ENCODE measurements at places on chromosomes 13 and 19. TPM values are rescaled to one million over a fixed set of nuclear protein-coding genes. Genes with fewer than 3 reads are reported as not detected.

DNA sequence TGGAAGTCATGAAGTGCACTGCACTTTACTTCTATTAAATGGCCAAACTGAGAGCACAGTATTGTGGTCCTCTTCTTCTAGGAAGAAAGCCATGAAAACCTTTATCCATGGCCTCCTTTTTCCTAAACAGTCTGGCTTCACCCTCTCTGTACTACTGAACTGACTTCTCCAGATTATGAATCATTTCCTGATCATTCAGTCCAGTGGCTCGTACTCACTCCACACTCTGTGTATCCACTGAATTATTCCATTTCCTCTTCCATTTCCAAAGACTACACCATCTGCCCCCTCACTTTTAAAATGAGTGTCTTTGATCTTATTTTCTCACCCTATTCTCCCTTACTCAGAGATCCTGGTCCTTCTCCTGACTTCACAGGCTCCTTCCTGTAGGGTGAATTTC is 29.7 kb upstream of the FREM2 start:
- DNase-seq, result no peak

DNA sequence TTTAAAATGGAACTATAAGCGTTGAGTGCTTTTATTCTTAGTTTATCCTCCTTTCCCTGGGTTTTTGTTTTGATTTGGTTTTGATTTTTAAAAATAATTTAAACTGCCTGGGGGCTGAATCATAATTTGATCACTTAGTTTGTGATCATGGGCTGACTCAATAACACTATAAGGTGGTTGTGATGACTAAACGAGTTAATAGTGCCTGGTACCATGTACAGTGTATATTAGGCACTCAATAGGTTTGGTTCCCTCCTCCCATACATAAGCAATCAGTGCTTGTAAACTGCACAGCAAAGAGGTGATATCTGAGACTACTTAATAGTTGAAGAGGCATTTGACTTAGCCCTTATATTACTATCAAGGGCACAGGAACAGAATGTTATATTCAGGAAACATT is 200.9 kb upstream of the RFC3 start:
- DNase-seq, result no peak

GRCh38 chr13:113901642-113902041 is 37.8 kb upstream of the GAS6 start:
- no peak for DNase-seq

GRCh38 chr19:55383279-55384130 is 587 bp downstream of the TMEM238 start:
- DNase-seq, result no peak

DNA sequence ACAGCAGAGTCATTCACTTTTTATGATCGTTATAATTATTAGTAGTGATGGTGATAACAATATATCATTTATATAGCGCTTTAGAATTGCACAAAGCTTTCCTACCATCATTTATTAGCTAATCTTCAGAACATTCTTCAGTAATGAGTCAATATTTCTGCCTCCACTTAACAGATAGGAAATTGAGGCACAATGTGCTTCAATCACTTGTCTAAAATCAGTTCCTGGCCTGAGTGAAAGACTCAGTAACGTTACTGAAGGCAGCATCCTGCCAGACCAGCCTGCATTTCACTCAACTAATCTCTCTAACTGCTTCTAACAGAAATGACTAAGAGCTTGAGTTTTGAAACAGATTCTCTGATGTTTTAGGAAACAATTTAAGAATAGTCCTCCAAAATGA is 412.1 kb downstream of the MZT1 start:
- no peak for DNase-seq

Gene RASGRP4
- 0.96 TPM for polyA plus RNA-seq

- DNase-seq, result no peak
Observed at GRCh38 chr19:37930416-37930815, 23.4 kb downstream of the SIPA1L3 start.

Gene HIPK4
- 0.19 TPM for polyA plus RNA-seq

Gene TNFRSF19
- 46.6 TPM for polyA plus RNA-seq

Gene CLEC4M
- 3.9 TPM for polyA plus RNA-seq

DNA sequence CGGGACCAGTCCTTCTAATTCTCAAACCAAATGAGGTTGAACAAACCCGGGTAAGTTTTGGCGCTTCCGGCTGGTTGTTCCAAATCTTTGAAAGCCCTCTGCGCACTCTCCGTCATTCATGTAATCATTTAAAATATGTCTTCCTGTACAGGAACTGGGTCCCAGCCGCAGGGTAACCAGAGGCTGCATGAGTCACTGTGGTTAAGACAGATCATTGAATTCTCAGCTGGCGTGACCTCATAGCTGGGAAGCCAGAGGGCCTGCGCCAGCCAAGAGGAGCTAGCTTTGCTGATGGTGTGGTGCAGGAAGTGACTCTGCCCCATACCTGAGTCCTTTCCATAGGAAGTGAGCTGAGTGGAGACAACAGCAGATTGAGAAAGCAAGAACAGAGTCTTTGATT is 135.2 kb downstream of the TSHZ3 start:
- peak; percentile 40 for DNase-seq

Gene CFAP97D2
- polyA plus RNA-seq, result not detected

DNA sequence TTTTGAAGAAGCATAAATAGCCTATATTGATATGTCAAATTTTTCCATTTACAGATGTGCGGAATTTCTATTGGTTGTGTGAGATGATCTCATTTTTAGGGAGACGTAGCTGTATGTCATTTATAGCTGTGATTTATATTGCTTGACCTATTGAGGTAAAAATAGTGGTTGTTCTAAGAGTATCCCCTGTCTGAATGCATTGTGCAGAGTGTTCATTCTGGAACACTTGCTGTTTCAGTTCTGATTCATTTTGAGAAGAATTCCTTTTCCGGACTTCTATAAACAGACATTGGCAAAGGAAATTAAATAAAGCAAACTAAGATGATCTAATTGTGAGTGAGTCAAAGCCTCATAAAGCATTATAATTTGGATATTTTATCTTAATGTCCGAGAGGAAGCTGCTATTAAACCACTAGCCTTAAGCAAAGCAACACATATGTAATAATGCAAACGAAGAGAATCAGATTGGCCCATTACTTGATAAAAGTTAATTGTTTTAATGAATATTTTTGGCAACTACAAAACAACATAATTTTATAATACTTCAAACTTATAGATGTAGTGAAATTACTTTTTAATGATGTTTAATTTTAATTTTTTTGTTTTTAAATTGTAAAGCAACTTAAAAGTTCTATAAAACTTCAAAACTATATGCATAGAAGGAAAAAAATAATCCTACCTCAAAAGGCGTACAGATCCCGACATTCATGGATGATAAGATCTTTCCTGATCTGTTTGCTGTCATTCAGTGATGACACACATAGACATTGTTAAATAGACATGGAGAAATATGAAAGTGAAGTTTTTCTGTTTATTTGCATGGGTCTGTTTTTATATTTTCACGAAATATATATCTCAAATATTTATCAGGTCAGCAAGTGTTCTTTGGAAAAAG is 942.6 kb upstream of the SLC10A2 start:
- no peak for DNase-seq

- DNase-seq, result no peak
Observed at GRCh38 chr19:48867123-48867745, 1.2 kb downstream of the PLEKHA4 start.

Gene EDDM13
- polyA plus RNA-seq, result 5.6 TPM

- DNase-seq, result no peak
Observed at GRCh38 chr19:10076535-10076934, 9.6 kb upstream of the SHFL start.

DNA sequence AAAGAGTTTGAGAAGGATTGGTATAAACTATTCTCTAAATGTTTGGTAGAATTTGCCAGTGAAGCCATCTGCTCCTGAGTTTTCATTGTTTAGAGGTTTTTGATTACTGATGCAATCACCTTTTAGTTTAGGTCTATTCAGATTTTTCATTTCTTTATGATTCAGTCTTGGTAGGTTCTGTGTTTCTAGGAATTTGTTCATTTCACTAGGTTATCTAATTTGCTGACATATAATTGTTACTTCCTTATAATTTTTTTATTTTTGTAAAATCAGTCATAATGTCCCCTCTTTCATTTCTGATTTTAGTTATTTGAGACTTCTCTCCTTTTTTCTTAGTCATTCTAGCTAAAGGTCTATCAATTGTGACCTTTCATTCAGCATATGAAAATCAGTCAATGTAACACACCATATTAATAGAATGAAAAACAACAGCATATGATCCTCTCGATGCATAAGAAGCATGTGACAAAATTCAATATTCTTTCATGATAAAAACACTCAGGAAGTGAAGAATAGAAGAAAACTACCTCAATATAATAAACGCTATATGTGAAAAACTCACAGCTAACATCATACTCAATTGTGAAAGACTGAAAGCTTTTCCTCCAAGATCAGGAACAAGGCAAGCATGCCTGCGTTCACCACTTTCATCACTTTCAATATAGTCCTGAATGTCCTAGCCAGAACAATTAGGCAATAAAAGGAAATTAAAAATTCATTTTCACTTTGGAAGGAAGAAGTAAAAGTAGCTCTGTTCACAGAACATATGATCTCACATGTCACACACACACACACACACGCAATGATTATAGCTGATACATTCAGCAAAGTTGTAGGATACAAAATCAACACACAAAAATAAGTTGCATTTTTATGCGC is 149.1 kb downstream of the COG6 start:
- DNase-seq, result no peak

Gene NEK5
- polyA plus RNA-seq, result 2.5 TPM

Gene EFNA2
- polyA plus RNA-seq, result 3.8 TPM

- no peak for DNase-seq
Observed at GRCh38 chr13:46961719-46962118, 64.9 kb upstream of the HTR2A start.

Gene LILRB4
- polyA plus RNA-seq, result 1.1 TPM

Gene CGB5
- polyA plus RNA-seq, result 0.20 TPM

Gene RNF17
- polyA plus RNA-seq, result not detected

Gene RDH8
- not detected for polyA plus RNA-seq

All from renal pelvis (tissue), 12 donors.